ENCODE measurements at places on chromosomes 3 and 15. TPM values are rescaled to one million over a fixed set of nuclear protein-coding genes. Genes with fewer than 3 reads are reported as not detected.

The STX19 gene
- total RNA-seq = not detected

The TIMP4 gene
- not detected for total RNA-seq

The ZDHHC23 gene
- 22.7 TPM for total RNA-seq

The IQCH gene
- 1.1 TPM for total RNA-seq

The SLC24A5 gene
- not detected for total RNA-seq

The GOLGA6D gene
- total RNA-seq = not detected

The RAB7A gene
- total RNA-seq = 190 TPM

The TMEM87A gene
- total RNA-seq = 52.6 TPM

The EXD1 gene
- not detected for total RNA-seq

The PLCH1 gene
- total RNA-seq = 0.27 TPM

The BCHE gene
- total RNA-seq = not detected

The HIGD1A gene
- total RNA-seq = 35.9 TPM

The NTRK3 gene
- total RNA-seq = not detected

The CYP1A1 gene
- total RNA-seq = 1.3 TPM

The PODXL2 gene
- 3.7 TPM for total RNA-seq

The CAND2 gene
- 0.22 TPM for total RNA-seq

The CPNE9 gene
- 0.20 TPM for total RNA-seq

The CCR3 gene
- total RNA-seq = not detected

The AP3B2 gene
- total RNA-seq = 0.22 TPM

The SNTN gene
- not detected for total RNA-seq

The HIGD2B gene
- 0.55 TPM for total RNA-seq

The TAGLN3 gene
- total RNA-seq = not detected

The CCR2 gene
- 0.16 TPM for total RNA-seq

The CCNB2 gene
- total RNA-seq = 0.88 TPM

The LMOD3 gene
- total RNA-seq = not detected

The RPP25 gene
- 4.3 TPM for total RNA-seq

The C3orf49 gene
- not detected for total RNA-seq

The GPR160 gene
- 65.5 TPM for total RNA-seq

The HYKK gene
- total RNA-seq = 0.10 TPM

The CSPG4 gene
- not detected for total RNA-seq

The CTXN2 gene
- not detected for total RNA-seq

The PLCL2 gene
- 40.0 TPM for total RNA-seq

The DAPK2 gene
- total RNA-seq = 4.2 TPM

The GOLGA8T gene
- total RNA-seq = not detected

The FBXO40 gene
- total RNA-seq = not detected

The MAGI1 gene
- total RNA-seq = not detected

The RTP3 gene
- not detected for total RNA-seq
